T-cell (primary cell): ENCODE measurements at places on chromosomes 4 and X.

- DNase-seq = no peak
These were observed 26.8 kb downstream of the SH3TC1 start for GRCh38 chr4:8225706-8226443.

DNA sequence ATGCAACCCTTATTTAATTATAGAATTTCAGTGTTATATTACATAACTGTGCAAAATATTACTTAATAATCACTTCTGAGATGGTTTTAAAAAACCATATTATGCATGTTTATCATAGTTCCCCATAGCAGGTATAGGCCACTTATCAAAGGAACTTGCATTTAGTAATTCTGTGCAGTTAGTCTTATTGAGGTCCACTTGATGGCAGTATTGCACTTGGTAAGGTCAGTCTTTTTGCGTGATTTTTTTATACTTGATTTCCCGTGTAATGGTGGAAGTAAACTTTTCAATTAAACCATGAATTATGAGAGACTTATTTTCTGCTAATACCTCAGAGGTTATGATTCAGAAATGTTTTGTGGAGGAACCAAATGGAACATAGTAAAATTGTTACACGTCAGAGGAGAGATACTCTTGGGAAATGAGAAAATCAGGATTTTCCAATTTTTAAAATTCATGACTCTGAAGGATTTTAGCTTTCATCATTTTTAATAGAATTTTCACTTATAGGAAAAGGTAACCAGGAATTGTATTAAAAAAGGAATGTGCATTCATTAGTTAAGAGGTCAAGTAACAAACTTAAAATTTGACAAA, 230.0 kb downstream of the CCSER1 start:
- no peak for DNase-seq

DNA sequence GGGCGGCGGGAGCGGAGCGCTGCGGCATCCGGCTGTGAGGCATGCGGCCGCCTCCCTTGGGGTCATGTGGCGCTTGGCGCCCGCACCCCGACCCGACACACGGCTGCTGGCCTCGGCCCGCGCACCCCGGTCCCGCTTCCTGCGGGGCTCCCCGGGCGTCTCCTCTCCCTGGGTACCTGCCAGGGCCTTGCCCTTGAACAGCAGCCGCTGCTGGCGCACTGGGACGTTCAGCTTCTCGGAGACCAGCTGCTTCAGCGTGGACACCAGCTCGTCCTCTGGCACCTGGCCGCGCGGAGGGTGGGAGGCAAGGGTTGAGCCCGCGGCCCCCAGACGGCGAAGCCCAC, 391 bp downstream of the UBL4A start:
- DNase-seq = peak; percentile 18

GRCh38 chr4:37905533-37906169, 14.8 kb downstream of the TBC1D1 start:
- DNase-seq = no peak

DNA sequence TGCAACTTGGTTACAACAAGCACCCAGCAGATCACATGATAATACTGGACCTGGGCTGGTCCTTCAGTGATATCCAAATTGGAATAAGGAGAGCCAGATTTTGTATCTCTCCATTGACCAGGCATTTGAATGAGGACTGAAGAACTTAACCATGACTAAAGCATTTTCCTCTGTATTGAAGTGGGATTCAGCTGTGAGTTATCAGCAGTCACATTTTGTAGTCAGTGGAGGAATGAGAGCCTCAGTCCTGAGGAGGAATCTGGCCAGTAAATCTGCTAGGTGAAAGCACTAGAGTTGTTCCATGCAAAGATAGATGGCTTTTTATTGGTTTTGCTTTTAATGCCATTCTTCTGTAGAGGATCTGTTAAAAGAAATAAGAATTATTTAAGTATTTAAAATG, 1506.0 kb downstream of the PCDH7 start:
- no peak for DNase-seq

- DNase-seq = no peak
These were observed 14.0 kb downstream of the CHIC2 start for GRCh38 chr4:54050214-54050904.

DNA sequence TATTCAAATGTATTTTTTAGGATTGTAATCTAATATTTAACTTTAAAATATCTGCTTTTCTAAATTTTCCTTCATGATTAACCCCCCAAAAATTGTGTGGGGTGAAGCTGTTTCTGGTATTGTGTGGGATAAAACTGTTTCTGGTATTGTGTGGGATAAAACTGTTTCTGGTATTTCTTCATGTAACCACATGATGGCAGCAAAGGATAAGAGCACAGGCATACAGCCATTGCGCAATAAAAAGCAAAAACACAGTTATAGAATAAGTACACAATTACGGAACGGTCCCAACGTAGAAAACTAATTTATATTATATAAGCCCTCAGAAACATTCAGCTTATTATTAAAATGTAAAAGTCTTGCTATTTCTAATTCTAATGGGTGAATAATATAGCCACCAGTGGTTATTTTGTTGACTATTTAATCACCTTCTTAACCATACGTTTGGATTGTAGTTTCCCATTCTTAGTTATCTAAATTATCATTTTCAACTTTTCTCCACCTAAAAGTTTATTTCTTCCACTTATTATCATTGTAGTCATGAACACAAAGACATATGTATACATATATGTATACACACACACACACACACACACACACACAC, 333.9 kb upstream of the FSTL5 start:
- no peak for DNase-seq

- DNase-seq = no peak
These were observed 64.3 kb downstream of the TMEM131L start for GRCh38 chr4:153530284-153530999.

DNA sequence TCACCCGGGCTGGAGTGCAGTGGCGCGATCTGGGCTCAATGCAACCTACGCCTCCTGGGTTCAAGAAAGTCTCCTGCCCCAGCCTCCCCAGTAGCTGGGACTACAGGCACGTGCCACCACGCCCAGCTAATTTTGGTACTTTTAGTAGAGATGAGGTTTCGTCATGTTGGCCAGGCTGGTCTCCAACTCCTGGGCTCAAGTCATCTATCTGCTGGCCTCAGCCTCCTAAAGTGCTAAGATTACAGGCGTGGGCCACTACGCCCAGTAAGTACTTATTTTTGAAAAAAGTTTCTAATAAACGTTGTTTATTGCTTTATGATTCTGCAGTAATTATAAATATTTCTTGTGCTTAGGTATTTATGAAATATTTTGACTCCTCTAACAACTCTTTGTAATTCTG, 4.3 kb upstream of the PCSK1N start:
- no peak for DNase-seq

GRCh38 chr4:1898681-1899080, 27.5 kb downstream of the NSD2 start:
- DNase-seq = no peak

- DNase-seq = no peak
These were observed 57.9 kb downstream of the CFAP299 start for GRCh38 chr4:80393246-80393969.

DNA sequence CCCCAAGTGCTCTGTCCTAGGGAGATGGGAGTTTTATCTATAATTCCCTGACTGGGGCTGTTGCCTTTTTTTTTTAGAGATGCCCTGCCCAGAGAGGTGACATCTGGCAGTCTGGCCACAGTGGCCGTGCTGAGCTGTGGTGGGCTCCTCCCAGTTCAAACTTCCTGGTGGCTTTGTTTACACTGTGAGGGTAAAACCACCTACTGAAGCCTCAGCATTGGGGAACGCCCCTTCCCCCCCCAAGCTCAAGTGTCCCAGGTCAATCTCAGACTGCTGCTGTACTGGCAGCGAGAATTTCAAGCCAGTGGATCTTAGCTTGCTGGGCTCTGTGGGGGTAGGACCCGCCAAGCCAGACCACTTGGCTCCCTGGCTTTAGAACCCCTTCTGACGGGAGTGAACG, 38.3 kb upstream of the CBLL2 start:
- no peak for DNase-seq

DNA sequence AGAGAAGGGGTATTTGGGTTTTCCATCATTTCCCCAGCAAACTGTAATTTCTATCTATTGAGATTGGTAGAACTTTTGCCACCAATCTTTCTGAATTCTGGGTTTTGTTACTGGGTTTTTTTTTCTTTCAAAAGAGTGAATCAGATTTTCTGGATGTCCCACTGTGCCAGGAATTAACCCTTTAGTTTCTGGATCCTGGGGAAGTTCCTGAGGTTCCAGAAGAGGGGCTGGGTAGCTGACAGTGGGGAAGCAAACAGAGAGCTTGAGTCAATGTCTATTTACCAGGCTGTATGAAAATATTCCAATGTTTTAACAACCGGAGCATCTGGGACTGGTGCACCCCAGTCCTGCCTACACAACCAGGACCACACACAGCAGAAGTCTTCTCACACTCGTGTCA, 25.8 kb upstream of the SOD3 start:
- DNase-seq = no peak

GRCh38 chrX:15815779-15816437, 25.6 kb downstream of the ZRSR2 start:
- DNase-seq = no peak

DNA sequence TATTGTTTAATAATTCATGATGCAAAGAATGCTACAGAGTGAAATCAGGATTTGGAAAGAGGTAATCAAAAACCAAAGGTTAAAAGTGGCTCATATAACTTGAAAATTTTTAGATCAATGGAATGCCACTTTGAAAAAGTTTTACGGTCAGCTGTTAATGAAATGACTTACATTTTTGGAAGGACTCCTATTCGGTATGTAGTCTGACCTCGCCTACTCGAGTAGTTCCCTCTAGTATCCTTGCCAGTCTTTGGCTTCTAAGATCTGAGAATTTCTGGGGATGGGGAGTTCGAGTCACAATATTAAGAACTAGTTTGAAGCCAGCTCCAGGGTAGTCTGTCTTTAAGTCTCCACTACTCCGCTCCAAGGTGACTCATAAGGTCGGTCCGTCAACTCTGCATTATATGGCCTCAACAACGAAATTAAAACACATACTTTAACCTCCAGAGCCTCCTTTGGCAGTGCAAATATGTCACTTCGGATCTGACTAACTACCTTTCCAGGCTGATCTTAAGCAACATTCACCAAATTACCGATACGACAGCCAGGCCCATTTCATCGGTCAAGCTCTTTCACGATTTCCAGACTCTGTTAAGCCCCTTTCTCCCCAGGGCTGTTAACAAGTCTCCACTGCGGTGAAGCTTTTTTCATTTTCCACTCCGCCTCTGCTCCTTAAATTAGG, 733 bp upstream of the NAA15 start:
- no peak for DNase-seq

DNA sequence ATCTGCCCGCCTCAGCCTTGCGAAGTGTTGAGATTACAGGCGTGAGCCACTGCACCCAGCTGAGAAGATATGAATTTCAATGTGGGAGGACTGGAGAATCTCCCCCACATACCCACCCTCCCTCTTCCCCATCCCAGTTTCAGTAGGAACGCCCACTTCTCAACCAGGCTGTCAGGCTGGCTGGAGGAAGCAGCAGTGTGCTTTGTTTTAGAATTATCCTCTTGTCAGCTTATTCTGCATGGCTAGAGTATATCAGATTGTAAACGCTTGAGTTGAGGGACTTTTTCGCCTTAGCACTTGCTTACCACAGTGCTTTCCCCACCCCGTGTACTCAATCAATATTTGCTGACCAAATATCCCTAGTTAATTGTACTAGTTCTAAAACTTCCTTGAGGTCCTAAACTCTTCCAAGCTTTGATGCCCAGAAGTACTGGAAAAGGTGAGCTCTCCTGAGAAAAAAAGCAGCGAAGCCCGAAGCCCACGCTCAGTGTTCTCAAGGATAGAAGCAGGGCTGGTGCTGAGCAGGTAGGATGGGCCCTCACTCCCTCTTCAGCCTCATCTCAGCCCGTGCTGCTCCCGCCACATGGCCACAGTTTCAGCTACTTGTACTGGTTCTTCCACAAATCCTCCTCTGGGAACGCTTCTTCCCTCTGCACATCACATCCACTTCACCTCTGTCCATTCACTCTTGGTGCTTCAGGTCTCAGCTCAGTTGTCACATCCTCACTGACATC, 7.3 kb upstream of the ARHGAP10 start:
- DNase-seq = no peak

DNA sequence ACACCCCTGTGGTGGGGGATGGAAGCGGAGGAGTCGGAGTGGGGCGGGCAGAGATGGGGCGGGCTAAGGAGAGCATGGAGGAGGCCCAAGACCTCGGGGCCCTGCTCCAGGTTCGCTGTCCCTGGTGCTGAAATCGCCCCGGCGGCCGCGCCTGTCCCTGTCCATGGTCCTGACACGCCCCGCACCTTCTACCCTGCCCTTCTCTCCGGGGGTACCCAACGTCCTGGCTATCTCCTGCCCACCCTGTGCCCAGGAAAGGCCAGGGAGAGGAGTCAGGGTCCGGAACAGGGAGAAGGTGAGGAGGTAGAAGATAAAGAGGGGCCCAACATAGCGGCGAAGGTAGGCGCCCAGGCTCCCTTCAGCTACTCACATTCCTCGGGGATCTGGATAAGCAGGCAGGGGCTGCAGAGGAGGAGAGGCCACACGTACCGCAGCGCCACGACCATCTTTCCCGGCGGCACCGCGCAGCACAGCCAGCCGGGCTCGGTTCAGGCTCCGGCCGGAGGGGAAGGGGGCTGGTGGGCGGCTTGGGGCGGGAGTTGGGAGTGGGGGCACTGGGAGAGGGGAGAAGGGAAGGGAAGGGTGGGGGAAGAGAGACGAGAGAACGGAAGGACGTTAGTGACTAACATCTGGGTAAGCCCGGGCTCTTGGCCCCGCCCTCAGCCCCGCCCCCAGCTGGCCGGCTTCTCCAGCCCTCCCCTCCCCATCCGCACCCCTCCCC, 10.4 kb downstream of the L1CAM start:
- DNase-seq = peak; percentile 63

- no peak for DNase-seq
These were observed 620.4 kb downstream of the KCNIP4 start for GRCh38 chr4:21327976-21328700.

DNA sequence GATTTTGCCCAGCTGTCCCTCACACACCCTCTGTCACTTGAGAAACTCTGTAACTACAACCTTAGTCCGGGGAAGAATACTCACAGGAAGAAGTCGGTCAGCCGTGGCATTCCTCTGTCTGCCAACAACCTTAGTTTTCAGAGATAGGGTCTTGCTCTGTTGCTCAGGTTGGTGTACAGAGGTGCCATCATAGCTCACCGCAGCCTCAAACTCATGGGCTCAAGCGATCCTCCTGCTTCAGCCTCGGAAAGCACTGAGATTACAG, 12.2 kb upstream of the SPCS3 start:
- DNase-seq = no peak

DNA sequence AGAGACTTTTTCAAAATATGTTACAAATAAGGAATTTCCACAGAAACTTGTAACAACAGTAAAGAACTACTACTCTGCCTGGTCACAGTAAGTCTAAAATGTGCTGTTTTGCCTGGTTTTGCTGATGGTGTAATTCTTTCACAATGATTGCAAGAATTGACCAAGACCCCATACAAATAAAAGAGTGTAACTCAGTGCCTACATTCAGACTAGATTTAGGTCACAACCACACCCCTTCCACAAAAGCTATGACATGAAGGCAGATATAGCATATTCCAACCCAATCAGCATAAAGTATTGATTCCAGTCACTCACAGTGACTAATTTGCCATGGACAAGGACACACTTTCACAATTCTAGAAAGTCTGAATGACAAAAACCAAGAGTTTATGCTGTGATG, 53.7 kb upstream of the TMPRSS11F start:
- DNase-seq = no peak

- no peak for DNase-seq
These were observed 1602.4 kb upstream of the ADGRL3 start for GRCh38 chr4:59597536-59598329.
